BJ (cell line): ENCODE measurements at places on chromosomes 4 and X.

DNA sequence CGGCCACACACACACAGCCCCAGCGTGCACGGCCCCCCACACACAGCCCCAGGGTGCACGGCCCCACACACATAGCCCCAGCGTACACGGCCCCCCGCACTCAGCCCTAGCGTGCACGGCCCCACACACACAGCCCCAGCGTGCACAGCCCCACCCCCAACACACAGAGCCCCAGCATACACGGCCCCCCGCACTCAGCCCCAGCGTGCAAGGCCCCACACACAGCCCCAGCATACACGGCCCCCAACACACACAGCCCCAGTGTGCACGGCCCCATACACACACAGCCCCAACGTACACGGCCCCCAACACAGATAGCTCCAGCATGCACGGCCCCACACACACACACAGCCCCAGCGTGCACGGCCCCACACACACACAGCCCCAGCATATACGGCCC, 17.6 kb downstream of the GAK start:
- no peak for DNase-seq

GRCh38 chr4:147794787-147795413, 63.0 kb downstream of the ARHGAP10 start:
- DNase-seq: no peak

DNA sequence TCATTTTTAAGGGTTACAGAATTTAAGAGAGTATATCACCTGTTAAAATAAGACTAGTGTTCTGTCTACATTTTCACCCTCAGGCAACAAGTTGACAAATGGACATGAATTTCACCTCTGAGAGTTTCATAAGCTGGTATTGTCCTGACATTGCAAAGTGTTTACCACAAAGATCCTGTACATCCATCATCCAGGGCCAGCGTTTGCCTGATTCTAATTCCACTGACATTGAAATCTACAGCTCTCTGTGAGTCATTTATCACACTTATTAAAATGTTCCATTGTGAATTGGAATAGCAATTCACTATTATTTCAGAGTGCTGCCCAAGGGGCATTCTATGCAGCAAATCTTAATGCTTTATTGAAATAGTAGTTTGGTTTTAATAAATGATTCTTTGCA, 1499.4 kb upstream of the PCDH7 start:
- no peak for DNase-seq

DNA sequence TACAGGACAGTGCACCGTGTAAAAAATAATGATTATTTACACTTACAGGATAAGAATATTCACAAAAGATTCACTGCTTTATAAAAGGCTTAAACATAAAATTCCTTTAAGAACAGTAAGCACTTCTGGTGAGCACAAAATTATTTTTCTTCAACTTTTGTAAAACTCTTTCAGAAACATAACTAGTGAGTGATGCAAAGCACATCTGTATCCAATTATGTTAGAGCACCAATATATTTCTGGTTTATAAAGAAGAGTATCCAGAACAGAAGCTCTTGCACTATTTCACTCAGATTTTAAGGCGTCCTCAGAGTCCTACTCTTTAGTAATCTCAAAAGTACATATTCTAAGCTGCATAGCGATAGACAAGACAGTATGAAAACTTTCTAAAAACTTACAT, 276.0 kb downstream of the C4orf33 start:
- DNase-seq: no peak

- DNase-seq: no peak
Measured at GRCh38 chrX:68072041-68072440, 361.3 kb downstream of the OPHN1 start.

- DNase-seq: no peak
Measured at GRCh38 chrX:115360220-115360781, 70.8 kb downstream of the LUZP4 start.

DNA sequence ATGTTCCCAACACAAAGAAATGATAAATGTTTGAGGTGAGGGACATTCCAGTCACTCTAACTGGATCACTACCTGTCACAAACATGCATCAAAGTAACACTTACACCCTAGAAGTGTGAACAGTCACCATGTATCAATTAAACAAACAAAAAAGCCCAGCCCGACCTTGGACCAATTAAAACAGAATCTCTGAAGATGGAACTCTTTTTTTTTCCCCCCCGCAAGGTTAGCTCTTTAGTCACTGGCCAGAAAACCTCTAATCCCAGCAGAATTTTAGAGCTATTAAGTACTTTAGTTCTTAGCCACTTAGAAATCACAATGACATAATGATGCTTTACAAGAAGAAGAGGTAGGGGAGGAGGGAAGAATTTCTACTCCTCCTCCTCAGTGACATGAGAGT, 154.5 kb downstream of the PALLD start:
- DNase-seq: no peak

DNA sequence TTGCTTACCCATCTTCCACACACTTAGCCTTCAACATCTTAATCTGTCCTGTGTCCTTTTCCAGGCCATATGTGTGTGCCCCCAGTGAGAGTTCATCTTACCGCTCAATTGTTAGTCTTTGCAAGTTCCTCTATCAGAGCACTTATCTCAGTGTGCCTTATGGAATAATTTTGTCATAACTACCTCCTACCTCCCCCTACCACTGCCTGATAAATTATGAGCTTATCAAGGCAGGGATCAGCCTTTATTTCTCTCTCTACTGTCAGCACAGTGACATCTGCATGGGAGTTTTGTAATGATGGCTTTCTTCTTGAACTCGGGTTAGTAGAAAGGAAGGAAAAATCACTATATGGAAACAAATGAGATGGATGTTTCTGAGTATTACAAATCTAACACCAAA, 53.2 kb downstream of the MTM1 start:
- DNase-seq: no peak

DNA sequence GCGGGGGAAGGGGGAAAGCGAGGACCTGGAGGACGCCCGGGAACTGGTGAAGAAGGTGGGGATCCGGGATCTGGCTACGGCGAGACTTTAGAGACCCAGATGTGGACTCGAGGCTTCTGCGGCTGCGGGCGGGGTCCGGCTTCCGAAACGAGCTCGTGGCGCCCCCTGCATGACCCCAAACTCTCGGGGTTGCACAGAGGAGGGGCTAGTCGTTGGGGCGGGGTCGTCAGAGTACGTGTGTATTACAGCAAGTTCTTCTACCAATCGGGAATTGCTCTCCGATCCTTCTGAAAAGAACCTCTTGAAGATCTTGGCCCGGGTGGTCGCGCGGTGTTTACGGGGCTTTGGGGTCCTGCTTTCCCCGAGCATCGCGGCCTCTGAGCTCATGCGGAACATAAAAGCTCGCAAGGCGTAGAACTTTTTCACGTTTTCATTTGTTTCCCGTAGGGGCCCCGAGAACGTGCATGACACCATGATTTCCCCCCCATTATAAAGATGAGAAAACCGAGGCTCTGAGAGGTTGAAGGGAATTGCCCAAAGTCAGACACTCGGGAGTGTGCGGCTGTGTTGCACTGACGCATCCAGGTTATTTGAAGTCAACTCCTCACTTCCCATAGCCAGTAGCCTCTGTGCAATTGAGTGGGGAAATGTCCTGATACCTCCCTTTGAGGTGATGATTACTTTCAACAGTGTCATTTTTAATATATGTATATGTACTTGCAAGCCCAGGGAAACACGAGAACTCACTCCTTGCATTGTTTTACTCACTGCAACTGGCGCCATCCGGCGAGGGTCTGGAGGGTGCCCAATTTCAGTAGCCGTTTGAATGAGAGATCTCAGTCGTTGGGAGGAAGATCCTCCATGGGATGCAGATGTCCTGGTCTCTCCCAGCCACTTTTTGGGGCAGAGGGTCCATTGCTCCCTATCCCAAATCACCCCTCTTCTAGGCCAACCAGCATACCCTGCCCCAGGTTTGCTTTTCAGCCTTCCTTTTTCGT, at the start of gene BEND4:
TSS of gene BEND4 (minus strand) at position 149 of the 998 bp plus-strand sequence. CDS start 512 bp downstream, outside the sequence.
- DNase-seq: no peak

GRCh38 chrX:118727686-118728339, 407 bp downstream of the IL13RA1 start:
- no peak for DNase-seq

- DNase-seq: no peak
Measured at GRCh38 chr4:120266602-120267001, 200.0 kb upstream of the MAD2L1 start.

DNA sequence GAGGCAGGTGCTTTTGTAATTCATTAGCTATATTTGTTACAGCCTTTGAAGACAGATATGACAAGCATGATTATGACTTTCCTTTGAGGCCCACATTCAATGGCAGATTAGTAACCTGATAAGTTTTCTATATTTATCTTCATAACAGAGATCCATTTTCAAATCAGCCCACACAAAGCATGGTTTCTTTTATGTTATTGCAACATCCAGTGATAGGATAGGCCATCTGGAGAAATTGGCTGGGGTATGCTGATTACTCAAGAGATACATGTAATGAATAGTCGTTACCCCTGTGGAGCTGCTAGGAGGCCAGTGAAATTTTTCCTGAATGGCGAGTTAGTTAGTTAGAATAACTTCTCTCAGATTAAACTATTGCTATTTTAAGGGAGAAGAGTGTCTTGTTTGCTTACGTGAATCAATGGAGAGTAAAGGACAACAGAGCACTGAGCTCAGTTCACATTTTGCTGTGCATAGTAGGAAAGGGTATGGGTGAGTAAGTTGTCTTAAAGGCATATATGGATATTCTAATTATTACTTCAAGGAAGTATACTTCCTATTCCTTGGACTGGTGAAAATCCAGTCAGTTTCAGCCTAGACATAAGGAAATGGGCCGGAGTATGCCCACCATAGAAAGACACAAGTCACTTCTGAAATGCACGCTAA, 79.2 kb upstream of the DKK2 start:
- no peak for DNase-seq

DNA sequence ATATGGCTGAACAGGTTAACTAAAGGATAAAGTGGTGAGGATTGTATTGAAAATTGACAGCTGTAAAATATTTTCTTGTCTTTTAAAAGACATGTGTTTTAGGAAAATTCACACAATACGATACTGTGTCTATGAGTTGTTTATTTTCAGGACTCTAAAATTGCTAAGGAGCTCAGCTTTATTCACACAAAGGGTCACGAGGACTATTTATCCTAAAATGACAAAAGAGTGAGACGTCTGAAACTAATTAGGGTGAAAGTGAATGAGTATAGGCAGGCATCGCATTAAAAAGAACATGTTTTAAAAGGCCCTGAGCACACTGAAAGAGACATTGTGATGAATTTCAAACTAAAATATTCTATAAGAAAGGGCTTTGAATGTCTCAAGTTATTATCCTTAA, 304.7 kb downstream of the SH2D1A start:
- no peak for DNase-seq

DNA sequence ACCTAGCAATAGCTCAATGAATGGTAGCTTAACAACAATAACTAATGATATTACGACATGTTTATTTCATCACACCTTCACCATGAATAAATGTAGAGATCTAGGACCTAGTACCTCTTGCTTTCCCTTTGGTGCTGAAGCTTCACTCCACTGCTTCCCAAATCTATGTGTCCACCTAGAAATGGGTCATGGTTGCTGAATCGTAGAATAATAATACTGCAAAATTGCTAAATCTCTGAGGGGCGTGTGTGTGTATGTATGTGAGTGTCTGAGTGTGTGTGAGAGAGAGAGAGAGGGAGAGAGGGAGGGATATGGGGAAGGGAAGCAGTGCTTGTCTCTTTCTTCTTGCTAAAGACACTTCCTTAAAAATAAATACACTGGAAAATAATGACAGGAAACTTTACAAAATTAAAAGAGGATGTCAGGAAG, 109.3 kb upstream of the BMP2K start:
- DNase-seq: no peak

GRCh38 chr4:10524196-10524833, 67.1 kb upstream of the ZNF518B start:
- DNase-seq: no peak

DNA sequence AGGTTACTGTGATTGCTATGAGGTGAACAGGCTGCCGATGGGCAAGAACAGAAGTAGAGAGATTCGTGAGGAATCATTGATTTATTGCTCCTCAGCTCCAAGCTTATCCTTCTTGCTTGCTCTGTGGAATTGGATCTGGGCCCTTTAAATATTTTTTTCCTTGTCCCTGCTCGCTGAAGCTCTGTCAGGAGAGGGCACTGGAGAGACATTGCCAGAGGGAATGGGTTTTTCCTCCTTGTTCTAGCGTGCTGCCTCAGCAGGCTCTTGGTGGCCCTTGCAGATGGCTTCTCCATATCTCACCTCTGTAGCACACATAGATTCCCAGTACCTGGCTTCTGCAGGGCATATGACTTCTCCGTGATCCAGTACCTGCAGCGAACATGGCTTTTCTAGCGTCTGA, 67.4 kb downstream of the CNGA2 start:
- no peak for DNase-seq

GRCh38 chr4:5890063-5890727, 2.7 kb downstream of the CRMP1 start:
- DNase-seq: no peak

DNA sequence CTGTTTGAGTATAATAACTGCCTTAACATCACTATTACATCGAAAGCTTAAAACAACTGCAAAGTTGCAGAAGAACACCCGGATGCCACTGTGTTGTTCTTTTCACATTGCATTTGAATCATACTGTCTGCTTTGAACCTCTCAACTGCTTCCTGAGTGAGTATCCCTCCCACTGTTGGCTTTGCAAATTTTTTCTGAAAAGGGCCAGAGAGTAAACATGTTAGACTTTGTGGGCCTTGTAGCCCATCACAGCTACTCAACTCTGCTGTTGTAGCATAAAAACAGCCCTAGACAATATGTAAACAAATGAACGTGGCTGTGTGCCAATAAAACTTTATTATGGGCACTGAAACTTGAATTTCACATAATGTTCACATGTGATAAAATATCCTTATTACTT, 76.1 kb downstream of the NSG1 start:
- DNase-seq: no peak

DNA sequence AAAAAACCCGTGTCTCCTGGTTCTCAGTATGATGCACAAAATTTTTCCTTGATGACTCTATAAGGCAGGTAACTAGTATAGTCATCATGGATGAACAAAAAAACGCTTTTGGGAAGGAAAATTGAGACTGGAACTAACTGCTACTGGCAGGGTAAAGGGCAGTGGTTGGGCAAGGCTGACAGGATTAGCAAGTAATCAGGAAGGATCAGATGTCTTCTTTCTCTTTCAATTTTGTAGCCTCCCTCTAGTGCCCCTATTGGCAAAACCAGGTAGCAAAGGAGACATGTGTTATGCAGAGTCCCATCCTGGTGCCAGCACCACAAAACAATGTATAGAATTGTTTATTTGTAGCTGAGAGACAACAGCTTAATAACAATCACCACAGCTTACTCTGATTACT, 12.8 kb upstream of the SLITRK4 start:
- DNase-seq: no peak

- DNase-seq: no peak
Measured at GRCh38 chrX:9807355-9808182, 21.3 kb downstream of the SHROOM2 start.
